ENCODE measurements at places on chromosomes 2 and 18. TPM values are rescaled to one million over a fixed set of nuclear protein-coding genes. Genes with fewer than 3 reads are reported as not detected.

Gene DOCK10
- 44.9 TPM for total RNA-seq

Gene SPATA3
- not detected for total RNA-seq

Gene CCDC85A
- total RNA-seq = 4.2 TPM

Gene HRH4
- total RNA-seq = 2.5 TPM

Gene FBXO48
- 0.41 TPM for total RNA-seq

Gene TAF1B
- total RNA-seq = 8.3 TPM

Gene BOLL
- total RNA-seq = not detected

Gene APLF
- total RNA-seq = 4.9 TPM

Gene CRYGC
- not detected for total RNA-seq

DNA sequence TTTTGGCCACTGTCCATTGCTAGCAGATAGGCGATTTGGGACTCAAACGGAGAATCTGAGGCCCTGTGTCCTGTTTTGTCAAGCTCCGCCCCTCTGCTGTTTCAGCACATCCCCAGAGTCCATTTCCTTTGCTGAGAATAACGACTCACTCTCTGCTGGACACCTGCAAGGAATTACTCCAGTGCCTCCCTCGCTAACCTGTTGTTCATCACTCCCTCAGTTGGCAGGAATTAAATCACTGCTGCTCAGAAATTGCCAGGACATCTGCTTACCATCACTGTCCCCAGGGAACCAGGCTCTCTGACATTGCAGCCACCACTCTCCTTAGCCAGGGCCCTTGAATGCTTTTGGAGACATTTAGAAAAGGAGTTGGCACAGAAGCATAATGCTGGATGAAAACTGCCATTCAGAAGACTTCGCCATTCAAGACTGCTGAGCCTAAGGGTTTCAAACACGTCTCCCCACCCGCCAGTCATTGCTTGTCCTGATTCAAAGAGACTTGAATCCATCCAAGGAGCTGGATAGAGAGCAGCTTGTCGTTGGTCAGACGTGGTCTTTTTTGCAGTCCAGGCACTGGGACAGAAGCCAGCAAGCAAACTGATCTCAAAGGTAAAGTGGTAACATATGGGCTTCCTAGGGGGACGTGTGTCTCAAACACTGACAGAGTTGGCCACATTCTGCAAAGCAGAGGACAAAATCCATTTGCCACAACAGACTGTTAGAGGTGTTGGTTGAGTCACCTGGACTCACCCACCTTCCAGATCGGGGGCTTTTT, 155.3 kb downstream of the UXS1 start:
- no peaks in the 10 kb centered on the region for H3K36me3 ChIP-seq
- no peaks in the 10 kb centered on the region for H3K27me3 ChIP-seq
- no peaks in the 10 kb centered on the region for H3K4me1 ChIP-seq
- no peak overlapping the region for H3K27ac ChIP-seq
- no peak for DNase-seq

GRCh38 chr2:225597911-225598310, 198.4 kb downstream of the NYAP2 start:
- no peak overlapping the region for H3K27ac ChIP-seq
- H3K4me1 ChIP-seq = no peaks in the 10 kb centered on the region
- no peak for DNase-seq
- H3K27me3 ChIP-seq = no peaks in the 10 kb centered on the region
- no peaks in the 10 kb centered on the region for H3K36me3 ChIP-seq

DNA sequence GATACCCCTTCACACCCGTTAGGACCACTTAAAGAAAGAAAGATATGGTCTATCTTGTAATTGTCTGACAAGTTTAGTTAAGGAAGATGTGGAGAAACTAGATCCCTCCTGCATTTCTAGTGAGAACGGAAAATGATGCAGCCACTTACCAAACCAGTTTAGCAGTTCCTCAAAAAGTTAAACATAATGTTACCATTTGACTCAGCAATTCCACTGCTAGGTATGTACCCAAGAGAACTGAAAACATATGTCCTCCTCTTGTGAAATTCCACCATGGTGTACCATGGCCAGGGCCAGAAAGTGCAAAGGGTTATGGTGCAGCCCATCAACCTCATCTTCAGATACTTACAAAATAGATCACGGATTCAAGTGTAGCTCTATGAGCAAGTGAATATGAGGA, 79.0 kb upstream of the ID2 start:
- no peak overlapping the region for H3K27ac ChIP-seq
- H3K4me1 ChIP-seq = no peaks in the 10 kb centered on the region
- no peaks in the 10 kb centered on the region for H3K36me3 ChIP-seq

GRCh38 chr2:150410809-150411208, 76.7 kb downstream of the RND3 start:
- H3K27ac ChIP-seq = no peak overlapping the region
- H3K27me3 ChIP-seq = no peaks in the 10 kb centered on the region
- no peaks in the 10 kb centered on the region for H3K36me3 ChIP-seq
- H3K4me1 ChIP-seq = no peaks in the 10 kb centered on the region

- no peak overlapping the region for H3K27ac ChIP-seq
- no peaks in the 10 kb centered on the region for H3K27me3 ChIP-seq
- no peak for DNase-seq
- H3K4me1 ChIP-seq = no peaks in the 10 kb centered on the region
- no peak overlapping the region for H3K4me3 ChIP-seq
- no peaks in the 10 kb centered on the region for H3K36me3 ChIP-seq
These were observed 68.0 kb upstream of the NCKAP5 start for GRCh38 chr2:133636287-133636686.

DNA sequence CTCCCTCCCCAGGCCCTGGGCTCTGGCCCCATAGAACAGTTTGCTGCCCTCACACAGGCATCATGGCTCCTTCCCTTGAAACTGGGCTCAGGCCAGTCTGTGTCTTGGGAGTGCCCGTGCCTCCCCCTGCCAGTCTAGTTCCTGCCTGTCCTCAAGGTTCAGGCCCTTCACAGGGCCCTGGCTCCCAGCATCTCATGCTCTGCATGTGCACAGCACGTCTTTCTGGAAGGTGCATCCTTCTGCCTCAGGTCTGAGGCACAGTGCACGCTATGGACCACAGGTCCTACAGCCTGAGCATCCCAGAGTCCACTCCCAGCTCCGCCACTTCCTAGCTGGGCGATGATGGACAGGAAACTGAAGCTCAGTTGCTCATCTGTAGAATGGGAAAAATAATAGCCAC, 35.6 kb upstream of the FOSL2 start:
- no peak overlapping the region for H3K4me3 ChIP-seq
- no peak for DNase-seq
- no peaks in the 10 kb centered on the region for H3K27me3 ChIP-seq
- H3K27ac ChIP-seq = peak overlapping the region; percentile 85

- DNase-seq = peak; percentile 48
- no peaks in the 10 kb centered on the region for H3K36me3 ChIP-seq
- peak overlapping the region; percentile 16 for H3K4me3 ChIP-seq
- peak overlapping the region; percentile 91 for H3K27ac ChIP-seq
These were observed 48.2 kb upstream of the CTAGE1 start for GRCh38 chr18:22465859-22466457.
